Vagina (tissue), 2 donors: ENCODE measurements at places on chromosomes 1 and 21.

DNA sequence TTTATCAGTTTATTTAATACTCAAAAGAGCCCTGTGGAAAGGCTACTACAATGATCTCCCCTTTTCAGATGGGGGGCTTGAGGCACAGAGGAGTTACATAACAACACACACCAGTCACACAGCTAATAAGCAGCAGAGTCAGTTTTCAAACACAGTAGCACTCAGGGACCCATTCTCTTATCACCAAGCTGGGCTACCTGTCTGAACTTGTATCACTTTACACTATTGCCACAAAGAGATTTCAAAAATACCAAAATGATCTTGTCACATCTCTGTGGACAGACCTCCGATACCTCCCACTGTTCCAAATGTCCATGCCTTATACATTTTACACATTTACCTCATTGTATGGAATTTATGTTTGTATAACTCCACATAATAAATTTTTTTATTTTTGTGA is 134.6 kb downstream of the TPR start:
- DNase-seq: no peak

DNA sequence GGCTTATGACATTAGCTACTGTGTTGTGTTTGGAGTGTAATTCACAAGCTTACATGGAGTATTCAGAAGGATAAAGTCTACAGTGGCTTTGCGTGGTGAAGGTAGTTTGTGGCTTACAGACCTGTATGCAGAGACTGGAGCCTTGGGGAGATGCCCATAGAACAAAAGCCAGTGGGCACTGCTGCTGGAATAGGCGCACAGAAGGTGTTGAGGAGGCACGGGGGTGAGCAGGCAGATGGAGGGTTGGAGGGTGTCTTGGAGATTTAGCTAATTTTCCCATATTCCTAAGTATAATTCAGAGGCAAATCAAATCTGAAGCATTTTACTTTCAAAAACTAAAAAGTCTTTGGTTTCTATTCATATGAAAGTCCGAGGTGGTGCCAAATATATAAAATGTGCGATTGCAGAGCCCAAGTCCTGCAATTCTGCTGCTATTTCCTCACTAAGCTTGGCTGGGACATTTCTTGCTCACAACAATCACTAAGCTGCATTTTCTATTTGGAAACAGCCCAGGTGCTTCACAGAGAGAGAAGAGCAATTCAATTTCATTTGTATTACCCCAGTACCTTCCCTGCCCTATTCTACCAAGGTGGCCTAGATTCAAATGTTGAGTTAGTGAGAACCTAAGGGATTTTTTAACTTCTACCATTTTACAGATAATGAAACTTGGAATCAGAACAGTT is 48.5 kb downstream of the FH start:
- no peak for DNase-seq

- DNase-seq: no peak
These were observed 35.7 kb upstream of the MAN1C1 start for GRCh38 chr1:25580927-25581326.

GRCh38 chr1:200907611-200908097 is 13.0 kb downstream of the INAVA start:
- DNase-seq: no peak

- DNase-seq: no peak
These were observed 2.5 kb upstream of the CDKN2C start for GRCh38 chr1:50967416-50968157.

DNA sequence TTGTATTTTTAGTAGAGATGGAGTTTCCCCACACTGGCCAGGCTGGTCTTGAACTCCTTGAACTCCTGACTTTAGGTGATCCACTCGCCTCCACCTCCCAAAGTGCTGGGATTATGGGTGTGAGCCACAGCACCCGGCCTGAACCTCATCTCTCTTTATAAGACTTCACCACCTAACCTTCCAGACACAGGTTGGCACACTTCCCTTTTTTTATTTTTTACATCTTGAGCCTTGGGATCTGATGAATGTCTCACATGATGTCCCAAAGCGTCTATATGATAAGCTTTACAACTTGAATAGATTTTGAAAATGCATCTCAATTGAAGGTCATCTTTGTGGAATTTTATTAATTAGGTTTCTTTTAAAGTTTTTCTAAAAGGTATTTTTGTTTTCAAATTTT is 172.4 kb upstream of the IVNS1ABP start:
- no peak for DNase-seq

DNA sequence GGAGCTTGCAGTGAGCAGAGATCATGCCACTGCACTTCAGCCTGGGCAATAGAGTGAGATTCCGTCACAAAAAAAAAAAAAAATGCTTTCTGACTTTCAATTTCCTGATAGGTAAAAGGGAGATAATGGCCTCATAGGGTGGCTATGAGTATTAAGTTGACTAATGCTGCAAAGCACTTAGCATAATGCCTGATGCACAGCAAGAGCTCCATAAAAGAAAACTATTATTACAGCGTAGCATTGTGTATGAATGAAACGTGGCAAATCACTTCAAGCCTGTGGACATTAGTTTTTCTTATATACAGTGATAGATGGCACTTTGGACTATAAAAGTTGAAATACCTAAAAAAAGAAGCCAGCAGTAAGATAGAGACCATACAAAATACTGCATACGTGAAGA is 16.8 kb downstream of the FNDC7 start:
- no peak for DNase-seq

GRCh38 chr21:34282223-34282622 is 81.6 kb upstream of the KCNE2 start:
- DNase-seq: peak; percentile 3

DNA sequence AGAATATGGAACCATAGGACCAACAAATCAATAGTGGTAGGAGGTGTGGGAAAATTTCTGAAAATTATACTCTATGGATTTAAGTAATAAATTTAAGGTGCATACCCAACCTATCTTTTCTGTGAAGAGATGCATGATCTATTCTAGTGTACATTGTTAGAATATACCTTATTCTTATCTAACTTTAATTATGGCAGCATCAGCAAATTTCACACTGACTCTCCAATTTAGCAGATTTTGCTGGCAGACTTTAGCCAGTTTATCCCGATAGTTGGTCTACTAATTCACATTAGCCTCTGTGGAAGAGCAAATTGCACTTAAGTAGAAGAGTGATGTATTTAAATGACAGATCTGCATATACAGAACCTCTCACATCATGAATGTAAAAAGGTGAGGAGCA is 400.0 kb downstream of the PLA2G4A start:
- no peak for DNase-seq

GRCh38 chr1:17539477-17540254 is at the start of gene ARHGEF10L:
Gene ARHGEF10L (plus strand): TSS chr1:17539698. CDS start chr1:17580596, 40,898 bp downstream.
- no peak for DNase-seq

DNA sequence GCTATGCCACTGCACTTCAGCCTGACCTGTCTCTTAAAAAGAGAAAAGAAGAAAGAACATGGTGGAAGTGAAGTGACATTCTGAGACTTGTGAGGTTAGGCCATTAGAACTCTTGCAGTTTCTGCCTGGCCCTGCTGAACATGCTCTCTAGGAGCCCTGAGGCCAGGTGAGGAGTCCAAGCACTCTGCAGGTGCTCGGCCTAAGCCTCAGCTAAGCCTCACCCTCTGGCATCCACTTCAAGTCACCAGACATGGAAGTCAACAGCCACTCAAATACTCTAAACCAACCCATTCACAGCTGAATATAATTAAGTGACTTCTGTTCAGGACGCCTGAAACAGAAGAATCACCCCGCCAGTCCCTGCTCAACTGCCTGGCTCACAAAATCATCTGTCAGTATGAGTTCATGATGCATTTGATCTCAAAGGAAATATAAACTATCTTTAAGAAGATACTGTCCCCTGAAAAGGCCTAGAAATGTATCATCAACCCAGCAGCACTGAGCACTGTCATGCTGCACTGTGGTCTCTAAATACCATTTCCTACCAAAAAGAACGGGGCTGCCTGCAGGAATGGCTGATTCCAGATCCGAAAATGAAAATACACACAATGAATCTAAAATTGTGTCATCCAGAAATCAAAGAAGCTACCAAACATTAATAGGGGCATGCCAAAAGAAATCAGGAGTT is 118.8 kb downstream of the PSMG1 start:
- no peak for DNase-seq

- no peak for DNase-seq
These were observed 60.8 kb downstream of the NGF start for GRCh38 chr1:115277276-115277675.

GRCh38 chr21:42135386-42136052 is 64.4 kb downstream of the UMODL1 start:
- DNase-seq: no peak

- no peak for DNase-seq
These were observed 417.1 kb downstream of the SETD4 start for GRCh38 chr21:35643176-35643575.

DNA sequence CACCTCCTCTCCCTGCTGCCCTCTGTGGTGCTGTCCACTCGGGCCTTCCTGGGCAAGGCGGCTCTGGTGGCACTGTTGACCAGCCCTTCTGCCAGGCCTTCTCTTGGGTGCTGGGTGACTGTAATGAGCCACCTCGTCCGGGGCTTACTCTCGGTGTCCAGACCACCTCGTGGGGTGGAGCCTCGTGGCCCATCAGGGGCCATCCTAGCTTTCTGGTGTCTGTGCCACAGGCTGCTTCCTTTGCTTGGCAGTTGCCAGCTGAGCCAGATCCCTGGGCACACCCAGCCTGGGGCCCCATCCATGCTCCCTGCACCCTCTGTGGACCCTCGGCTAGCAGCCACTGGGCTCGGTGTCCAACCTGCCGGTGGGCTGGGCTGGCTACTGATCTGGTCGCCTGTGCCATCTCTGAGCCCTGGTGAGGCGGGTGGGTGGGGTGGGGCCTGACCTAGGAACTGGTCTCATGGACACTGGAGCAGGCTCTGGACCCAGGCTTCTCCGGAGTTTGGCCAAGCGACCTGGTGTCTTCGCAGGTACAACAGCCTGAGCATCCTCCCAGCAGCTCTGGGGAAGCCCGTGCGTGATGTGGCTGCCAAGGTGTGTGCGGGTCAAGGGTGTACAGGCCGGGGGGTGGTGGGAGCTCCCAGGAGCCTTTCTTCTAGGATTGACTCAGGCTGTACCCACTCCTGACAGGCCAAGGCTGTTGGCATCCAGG is 1.4 kb downstream of the PRXL2B start:
- no peak for DNase-seq

DNA sequence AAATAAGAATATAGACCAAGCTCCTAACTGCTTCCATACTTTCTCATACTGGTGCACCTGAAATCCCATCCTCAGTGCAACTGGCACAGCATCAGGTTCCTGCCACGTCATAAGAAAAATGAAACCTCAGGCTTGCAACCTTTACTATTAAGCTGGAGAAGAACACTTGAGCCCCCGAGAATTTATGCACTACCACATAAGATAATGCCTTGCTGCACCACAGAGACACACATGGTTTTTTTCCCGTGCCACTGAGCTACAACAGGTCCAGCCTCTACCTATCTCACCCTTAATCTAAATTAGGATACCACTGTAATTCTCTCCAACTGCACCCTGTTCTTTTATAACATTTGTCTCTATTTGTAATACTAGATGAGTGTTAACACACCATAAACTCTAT is 174.5 kb downstream of the DENND1B start:
- no peak for DNase-seq

DNA sequence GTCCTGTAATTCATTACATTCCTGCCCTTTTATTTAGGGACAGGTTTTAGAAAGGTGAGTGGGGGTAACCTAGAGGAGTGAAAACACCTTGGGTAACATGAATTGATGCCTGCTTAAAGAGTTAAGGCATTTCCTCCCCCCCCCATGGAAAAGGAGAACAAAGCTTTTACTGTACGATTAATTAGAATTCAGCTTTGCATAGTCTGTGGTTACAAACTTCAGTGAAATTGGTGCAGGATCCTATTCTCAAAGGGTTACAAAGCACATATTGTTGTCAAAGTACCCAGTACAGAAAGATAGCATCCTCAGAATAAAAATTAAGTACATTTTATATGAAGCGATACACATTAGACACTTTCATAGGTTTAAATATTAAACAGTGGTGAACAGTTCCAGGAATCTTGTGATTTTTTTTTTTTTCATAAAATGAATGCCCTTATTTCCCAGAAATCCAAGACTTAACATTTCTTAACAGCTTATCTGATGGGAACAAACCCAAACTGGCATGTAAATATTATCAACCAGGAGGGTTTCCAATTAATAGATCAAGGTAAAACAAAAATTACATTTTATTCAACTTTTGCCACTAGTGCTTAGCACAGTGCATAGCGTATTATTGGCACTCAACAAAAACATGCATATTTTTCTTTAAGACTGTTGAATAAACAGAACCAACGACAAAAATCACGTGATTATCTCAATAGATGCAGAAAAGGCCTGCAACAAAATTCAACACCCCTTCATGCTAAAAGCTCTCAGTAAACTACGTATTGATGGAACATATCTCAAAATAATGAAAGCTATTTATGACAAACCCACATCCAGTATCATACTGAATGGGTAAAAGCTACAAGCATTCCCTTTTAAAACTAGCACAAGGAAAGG is 172.7 kb downstream of the PDE4B start:
- DNase-seq: no peak

GRCh38 chr1:204150702-204151551 is 917 bp downstream of the ETNK2 start:
- no peak for DNase-seq

DNA sequence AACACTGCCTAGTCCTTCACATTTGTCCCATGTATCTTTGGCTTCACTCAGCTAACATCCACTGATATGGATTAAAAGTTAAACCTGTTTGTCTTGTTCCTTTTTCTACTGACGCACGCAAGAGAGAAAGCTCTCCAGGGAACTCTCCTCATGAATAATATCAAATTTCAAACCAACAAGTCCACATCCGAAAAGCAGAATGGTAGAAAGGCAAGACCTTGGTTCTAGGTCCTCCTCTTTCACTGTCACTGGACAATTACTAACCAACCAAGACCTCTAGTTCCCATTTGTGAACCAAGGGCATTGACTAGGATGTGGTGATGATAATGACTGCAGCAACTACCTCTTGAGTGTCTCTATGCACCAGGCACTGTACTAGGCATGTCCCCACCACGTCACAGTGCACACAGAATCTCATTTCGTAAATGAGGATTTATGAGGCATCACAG is 8.4 kb downstream of the PLPP3 start:
- DNase-seq: no peak

DNA sequence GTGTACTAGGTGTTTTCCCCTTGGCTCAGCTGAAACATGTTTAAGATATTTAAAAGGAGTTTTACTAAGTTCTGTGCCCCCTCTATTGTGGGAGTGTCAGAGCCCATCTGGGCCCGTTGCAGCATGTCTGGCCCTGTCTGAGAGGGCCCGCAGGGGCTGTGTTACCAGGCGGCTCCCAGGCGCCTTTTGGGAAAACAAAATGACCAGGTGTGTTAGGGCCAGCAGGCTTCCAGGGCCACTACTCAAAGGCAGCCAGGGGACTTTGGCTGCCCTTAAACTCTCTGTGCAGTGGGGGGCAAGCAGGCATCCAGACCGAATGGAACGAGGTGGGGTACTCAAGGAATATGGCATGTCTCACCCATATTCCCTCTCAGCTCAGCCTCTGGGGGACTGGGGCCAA is 111.7 kb downstream of the KCNN3 start:
- DNase-seq: no peak

DNA sequence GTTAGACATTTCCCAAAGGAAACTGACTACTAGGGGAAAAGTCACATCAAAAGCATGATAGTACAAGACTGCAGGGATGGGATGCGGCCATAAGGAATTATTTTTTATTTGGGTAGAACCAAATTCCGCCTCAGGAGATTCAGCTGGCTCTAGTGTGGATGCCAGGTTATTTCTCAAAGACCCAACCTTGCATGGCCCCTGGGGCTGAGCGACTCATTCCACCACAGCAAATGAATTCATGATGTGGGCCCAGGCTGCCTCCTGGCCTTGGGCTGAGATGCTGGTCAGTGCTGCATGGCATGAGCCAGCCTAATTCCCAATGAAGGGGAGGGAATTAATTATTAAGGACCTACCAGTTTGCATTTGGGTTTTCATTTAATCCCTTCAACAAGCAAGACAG is 11.8 kb downstream of the TMEM35B start:
- DNase-seq: no peak
